ENCODE measurements at places on chromosomes 7 and 10.
A peak's percentile ranks its signal among the peaks of the same experiment; 100 is the strongest.

GRCh38 chr7:100763556-100764140, 30.3 kb downstream of the ZAN start:
- DNase-seq, result no peak

DNA sequence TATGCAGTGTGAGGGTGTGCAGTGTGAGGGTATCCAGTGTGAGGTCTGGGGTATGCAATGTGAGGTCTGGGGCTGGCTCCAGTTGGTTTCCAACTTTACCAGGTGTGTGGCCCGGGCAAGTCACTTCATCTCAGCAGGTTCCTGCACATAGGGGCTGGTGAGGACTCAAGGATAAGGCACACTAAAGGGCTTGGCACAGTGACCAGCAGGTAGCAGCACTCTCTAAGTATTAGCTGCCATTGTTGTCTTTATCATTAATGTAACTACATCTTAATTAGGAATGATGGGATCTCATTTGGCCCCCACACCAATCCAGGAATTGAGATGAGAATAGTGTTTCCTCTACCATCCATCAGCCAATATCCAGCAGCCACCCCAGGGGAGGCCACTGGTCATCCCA, 117.3 kb downstream of the KCNMA1 start:
- no peak for DNase-seq

DNA sequence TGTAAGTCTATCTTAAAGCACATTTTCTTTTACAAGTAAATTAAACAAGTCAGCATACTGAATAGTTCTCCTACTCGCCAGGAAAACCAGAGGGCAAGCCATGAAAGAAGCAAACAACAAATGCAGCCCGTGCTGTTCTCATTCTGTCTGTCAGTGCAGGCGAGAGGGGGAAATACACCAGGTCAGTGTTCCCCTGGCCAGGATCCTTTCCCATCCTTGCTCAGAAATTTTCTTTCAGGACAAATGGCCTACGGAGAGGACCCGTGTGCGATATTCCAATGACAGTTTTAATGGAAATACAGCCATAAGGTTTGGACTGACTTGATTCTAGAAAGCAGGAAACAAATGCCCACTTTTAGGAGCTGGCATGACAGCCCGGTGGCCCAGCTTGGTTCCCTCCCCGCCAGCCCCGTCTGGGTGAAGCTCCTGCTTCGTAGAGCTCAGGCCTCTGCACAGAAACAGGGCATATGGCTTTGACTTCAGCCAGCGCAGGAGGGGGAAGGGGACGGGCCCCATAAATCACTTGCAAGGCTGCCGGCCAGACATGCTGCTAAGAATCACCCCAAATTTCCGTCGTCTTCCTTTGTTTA, 67.8 kb downstream of the FRMD4A start:
- no peak for DNase-seq

GRCh38 chr10:5343979-5344378, 20.8 kb upstream of the UCN3 start:
- DNase-seq, result no peak

- peak; percentile 76 for DNase-seq
These were observed 8.3 kb upstream of the ZC3HAV1L start for GRCh38 chr7:139043823-139044812.

- no peak for DNase-seq
These were observed 48.3 kb downstream of the NOD1 start for GRCh38 chr7:30430276-30430675.

- DNase-seq, result no peak
These were observed 23.0 kb downstream of the AMZ1 start for GRCh38 chr7:2710901-2711551.

- DNase-seq, result no peak
These were observed 27.2 kb downstream of the LSM5 start for GRCh38 chr7:32462977-32463376.

GRCh38 chr7:26189697-26190096, 10.8 kb downstream of the HNRNPA2B1 start:
- DNase-seq, result no peak

- DNase-seq, result no peak
These were observed 812 bp upstream of the IDE start for GRCh38 chr10:92574548-92575261.

DNA sequence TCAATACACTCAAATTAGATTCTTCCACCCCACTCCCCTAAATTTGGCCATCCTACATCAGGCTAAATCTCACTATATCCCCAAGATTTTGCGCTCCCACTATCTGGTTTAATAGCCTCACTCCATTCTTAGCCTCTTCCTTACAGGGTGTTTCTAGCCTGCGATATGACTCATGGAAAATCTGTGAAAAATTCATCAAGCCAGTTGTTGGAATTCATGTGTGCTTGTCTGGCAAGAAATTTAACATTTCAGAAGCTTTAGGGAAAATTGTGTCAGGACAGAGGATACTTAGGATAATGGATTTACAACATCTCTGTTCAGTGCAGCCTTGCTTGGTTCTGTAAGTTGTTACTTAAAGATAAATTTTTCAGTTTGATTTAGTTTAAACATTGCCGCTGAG, 1249.9 kb upstream of the AUTS2 start:
- no peak for DNase-seq

- no peak for DNase-seq
These were observed 3.7 kb downstream of the DDIT4 start for GRCh38 chr10:72277340-72277995.

DNA sequence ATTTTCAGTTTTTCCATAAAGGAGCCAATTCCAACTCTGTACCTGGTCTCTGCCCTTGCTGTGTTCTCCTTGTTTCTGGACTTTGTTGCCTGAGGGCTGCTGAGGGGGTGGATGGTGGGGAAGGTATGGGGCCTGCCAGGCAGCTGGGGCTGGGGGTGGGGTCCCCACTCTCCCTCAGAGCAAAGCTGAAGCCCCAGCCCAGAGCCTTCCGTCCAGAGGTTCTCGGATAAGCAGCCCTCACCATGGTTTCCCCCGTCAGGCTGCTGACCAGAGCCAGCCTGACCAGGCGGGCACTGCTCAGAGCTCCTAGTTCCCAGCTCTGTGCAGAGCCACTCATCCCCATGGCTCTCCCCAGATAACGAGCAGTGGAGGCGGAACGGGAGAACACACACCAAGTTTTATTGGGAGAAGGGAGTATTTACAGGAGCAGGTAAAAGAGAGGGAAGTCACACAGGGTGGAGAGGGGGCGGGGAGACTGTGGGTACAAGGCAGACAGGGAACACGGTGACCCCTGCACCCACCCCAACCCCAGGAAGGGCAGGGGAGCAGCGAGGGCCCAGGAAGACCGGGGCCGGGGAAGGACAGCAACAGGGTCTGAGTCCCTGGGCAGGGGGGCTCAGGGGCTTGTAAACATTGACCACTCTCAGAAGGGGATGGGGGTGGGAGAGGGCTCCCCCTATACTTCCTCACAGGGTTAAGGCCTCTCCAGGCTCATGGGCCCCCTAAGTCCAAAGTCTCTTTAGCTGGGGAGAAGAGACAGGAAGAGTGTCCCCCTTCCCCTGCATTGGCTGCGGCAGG, 5.8 kb downstream of the GNB2 start:
- DNase-seq, result no peak

DNA sequence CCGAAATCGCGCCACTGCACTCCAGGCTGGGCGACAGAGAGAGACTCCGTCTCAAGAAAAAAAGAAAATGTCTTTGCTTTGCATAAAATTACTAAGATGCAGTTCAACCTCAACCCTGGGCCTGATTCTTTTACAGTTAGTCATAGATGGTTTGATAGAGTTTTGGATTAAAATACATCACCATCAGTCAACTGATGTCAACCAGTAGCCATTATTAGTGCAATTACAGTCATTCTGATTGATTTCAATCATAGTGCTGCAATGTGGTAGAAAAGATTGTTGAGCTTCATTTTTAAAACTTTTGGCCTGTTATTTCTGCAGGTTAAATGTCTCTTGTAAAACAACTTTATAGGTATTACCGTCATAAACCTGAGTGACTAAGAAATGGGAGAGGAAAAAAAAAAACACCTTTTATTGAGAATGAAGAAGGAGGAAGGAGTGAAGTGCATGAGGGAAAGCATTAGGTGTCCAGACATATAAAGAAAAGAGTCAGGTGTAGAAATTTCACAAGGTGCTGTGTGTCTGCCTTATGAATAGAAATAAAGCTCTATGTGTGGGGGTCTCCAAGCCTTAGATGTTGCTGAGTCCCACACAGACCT, 150.6 kb downstream of the TRIL start:
- no peak for DNase-seq

DNA sequence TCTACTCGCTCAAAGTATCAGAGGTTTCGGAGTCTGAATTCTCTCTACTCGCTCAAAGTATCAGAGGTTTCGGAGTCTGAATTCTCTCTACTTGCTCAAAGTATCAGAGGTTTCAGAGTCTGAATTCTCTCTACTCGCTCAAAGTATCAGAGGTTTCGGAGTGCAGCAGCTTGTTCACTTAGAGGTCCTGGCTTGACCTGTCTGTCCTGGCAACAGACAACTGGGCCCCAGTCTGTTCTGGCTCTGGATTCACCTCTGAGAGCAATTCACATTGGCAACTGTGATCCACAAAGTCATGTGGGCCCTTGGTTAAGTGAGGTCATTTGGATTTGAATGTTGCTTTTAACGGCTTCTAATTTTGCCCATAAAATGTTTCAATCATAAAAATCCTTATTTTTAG, 63.9 kb upstream of the ST8SIA6 start:
- DNase-seq, result no peak

- no peak for DNase-seq
These were observed 2.1 kb upstream of the ZMIZ1 start for GRCh38 chr10:79066411-79067240.
